Activated CD4-positive, alpha-beta T cell treated with anti-CD3 and anti-CD28 coated beads, Interleukin-2, amount 50 U/mL, for 4 hours (primary cell): ENCODE measurements at places on chromosomes 4 and X.
A peak's percentile ranks its signal among the peaks of the same experiment; 100 is the strongest.

DNA sequence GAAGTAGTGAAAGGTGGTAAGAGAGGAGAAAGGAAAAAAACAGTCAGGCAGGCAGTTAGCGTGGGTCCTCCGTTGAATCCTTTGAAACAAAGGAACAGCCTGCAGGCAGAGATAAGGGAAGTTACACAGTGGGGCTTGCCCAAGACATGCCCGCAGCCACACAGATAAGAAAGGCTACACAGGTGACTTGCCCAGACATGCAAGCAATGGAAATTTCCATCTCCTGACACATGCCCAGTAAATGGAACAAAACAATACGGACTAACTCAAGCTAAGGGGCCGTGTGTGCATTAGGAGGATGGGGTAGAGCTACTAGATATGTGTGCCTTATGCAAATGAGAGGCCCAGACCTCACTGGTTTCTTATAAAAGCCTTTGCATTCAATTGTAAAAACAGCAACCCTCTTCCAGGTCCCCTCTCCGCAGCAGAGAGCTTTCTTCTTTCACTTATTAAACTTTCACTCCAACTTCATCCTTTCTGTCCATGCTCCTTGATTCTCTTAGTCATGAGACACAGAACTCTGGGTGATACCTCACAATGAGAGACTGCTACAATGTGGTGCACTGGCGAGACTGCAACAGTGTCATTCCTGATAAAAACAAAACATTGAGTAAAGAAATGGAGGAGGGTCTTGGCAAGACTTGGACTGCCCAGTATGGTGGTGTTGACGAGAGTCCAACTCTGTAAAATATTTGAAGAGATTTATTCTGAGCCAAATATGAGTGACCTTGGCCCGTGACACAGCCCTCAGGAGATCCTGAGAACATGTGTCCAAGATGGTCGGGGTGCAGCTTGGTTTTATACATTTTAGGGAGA, 997.4 kb upstream of the PRKX start:
- no peak for DNase-seq

DNA sequence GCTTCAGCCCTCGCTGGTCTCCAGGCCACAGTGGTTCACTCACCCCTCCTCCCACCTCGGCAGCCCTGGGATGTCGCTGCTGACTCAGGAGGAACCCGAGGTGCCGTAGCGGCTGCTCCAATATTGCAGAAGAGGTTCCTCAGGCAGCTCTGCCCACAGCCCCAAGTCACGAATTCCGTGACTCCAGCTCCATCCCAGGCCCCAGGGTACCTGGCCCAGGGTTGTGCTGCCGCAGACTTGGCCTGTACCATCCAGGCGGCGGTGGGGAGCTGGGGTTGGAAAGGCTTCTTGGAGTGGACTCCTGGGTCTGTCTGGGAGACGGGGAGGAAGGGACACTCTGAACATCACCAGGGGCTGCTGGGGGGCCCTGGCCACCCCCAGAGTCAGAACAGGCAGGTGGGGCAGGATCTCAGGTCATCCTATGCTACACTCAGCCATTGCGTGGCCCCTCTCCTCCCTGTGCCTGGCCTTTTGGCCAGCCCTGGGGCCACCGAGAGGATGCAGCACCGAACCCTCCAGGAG, 728 bp upstream of the HGFAC start:
- DNase-seq: no peak

DNA sequence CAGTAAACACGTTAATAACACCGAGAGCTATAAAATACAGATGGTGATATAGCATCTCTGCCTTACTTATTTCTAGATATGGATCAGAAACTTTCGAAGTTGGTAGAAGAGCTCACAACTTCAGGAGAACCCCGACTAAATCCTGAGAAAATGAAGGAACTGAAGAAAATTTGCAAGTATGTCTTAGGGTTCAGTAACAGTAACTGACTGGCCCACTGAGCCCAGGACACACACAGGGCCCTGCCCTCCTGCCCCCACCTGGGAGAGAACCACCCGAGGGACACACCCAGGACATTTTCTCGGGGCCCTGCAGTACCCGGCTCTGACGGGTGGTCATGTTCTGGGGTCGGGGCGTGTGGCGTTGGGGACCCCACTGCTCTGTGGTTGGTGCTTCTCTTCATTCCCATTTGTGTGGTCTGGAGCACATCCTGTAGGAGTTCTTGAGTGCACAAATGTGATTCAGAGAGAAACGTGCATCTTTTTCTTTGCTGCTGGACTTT, 1.1 kb downstream of the UVSSA start:
- no peak for DNase-seq

- no peak for DNase-seq
Observed at GRCh38 chr4:112451831-112452230, 64.1 kb downstream of the NEUROG2 start.

- no peak for DNase-seq
Observed at GRCh38 chrX:40855411-40855810, 120.1 kb upstream of the MED14 start.

DNA sequence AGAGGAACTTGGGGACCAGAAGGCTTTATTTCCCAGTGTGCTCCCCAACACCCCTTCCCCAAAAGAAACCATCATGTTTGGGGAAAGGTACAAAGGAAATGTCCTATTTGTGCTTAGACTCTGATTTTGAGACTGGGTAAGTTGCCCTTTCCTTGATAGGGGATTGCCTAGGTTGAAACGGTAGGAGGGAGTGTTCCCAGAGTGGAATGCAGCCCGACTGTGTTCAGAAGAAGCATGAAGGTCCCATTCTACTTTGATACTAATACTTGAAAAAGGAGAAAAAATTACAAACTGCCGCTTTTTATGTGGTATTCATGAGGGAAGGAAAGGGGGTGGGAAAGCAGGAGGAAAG, 32.4 kb upstream of the TMEM131L start:
- no peak for DNase-seq

- no peak for DNase-seq
Observed at GRCh38 chr4:75633846-75634245, 3.5 kb upstream of the CDKL2 start.

DNA sequence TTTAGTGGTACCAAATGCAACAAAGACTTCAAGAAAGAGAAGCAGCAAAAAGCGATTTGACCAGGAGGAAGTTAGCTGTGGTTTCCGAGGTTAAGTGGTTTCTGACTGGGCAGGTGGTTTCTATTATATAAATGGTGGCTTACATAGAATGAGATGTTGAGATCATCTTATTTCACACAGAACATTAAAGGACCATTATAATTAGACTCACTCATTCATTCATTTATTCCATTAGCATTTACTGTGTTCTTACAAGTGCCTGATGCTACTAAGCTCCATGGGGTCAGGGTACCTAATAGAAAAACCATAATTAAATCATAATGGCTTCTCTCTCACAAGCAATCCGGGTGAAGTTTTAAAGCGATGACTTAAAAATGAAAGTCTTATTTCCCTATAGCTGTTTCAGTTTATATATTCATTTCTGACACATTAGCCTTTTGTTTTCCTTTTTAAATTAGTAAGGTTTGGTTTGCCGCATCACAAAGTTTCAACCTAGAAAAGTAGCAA, 10.6 kb downstream of the TSPAN6 start:
- DNase-seq: no peak

- no peak for DNase-seq
Observed at GRCh38 chr4:25146076-25146475, 14.2 kb downstream of the SEPSECS start.

DNA sequence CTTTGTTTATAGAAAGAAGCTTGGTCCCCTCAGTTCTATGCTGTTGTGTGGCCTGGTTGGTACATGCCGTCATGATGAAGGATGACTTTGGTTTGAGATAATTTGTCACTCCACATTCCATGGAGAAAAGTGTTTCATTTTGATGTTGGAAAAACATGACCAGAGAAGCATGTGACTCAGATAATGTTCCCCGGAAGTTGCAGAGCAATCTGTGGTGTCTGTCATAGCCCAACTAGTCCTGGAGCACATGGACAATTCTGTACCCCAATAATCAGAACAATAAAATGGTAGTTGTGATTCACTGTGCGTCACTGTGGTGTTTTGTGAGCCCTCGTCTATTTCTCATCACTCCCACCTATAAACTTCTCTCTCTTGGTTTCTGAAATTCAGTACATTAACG, 85.1 kb downstream of the PDK3 start:
- DNase-seq: no peak

- DNase-seq: no peak
Observed at GRCh38 chr4:83504996-83505395, 20.1 kb upstream of the ABRAXAS1 start.

- no peak for DNase-seq
Observed at GRCh38 chr4:17721496-17722355, 59.7 kb downstream of the FAM184B start.

- DNase-seq: no peak
Observed at GRCh38 chr4:7217474-7218321, 25.4 kb downstream of the SORCS2 start.

DNA sequence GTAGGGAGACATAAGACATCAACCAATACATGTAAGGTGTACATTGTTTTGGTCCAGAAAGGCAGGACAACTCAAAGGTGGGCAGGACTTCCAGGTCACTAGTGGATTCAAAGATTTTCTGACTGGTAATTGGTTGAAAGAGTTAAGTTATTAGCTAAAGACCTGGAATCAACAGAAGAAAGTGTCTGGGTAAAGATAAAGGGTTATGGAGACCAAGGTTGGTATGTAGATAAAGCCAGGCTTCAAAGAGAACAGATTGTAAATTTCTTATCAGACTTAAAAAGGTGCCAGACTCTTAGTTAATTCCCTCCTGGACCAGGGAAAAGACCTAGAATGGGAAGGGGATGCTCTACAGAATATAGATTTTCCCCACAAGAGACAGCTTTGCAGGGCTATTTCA, 28.3 kb upstream of the GAB1 start:
- no peak for DNase-seq

- DNase-seq: no peak
Observed at GRCh38 chrX:3621414-3621813, 92.0 kb downstream of the PRKX start.

- DNase-seq: no peak
Observed at GRCh38 chrX:9207142-9207541, 173.2 kb upstream of the FAM9B start.

DNA sequence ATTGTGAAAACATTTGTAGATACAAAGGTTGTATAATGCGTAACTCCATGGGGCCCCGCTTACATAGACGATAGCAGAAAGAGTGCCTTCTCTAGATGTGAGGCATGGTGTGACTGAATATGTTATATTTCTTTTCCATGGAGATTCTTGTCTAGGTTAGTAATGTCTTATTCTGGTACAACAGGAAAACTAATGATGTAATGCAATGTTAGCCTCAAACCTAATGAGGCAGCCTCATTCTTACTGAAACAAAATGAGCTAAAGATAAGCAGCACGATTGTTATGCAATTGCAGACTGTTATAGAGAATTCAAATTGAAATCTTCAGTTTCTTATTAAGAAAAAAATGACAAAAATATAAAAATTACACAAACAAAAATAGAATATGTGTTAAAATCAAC, 171.1 kb upstream of the ANKRD50 start:
- no peak for DNase-seq

DNA sequence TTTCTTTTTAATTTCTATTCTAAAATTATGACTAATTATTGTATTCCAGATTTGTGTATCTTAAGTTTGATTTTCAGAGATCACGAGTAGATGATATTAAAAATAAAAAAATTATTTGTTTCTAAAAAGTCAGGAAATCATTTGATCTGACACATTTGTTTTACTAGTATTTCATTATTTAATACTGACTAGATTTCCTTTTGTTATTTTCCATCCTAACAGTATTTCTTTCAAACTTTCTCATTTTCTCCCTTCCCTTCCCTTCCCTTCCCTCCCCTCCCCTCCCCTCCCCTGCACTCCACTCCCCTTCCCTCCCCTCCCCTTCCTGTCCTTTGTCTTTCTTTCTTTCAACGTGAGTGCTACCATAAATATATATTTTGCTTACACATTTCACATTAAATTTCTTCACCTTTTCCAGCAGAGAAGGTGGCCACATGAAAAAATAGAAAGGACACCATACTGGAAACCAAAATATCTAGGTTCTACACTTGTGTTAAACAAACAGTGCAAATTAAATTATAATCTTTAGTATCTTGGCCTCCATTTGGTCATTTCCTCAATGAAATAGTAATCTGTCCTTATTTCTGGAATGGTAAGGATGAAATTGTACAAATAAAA, 1412.7 kb upstream of the IGFBP7 start:
- no peak for DNase-seq

DNA sequence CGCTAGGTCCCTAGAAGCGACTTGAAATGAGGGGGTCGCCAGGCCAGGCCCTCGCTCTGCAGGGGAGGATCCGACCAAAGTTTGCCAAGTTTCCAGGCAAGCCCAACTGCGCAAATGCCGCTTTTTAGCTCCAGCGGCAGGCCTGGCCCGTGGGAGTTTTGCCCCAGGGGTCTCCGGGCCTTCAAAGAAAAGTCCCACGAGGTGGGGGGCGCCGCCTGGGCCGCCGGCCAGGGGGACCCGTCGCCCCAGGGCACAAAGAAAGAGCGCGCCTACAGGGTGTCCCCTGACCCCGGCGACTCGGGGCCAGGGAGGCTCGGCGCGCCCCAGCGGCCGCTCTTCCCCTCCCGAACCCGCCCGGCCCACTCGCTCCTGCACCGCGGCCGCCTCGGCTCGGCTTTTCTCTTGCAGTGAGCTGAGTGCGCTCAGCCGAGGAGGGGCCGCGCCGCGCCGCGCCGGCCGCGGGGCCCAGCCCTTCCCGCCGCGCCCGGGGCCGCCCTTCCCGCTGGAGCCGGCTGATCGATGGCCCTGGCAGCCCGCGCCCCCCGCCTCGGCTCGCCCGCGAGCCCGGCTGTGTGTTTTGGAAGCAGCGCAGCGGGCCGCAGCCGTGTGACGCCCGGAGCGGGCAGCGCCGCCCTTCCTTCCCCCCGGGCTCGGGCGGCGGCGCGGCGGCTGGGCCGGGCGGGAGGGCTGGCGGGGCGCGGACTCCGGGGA, 754 bp upstream of the KLF3 start:
- DNase-seq: peak; percentile 47

GRCh38 chr4:5611750-5612149, 96.6 kb downstream of the EVC2 start:
- DNase-seq: no peak

GRCh38 chr4:152257601-152258066, 278.3 kb downstream of the FBXW7 start:
- no peak for DNase-seq

DNA sequence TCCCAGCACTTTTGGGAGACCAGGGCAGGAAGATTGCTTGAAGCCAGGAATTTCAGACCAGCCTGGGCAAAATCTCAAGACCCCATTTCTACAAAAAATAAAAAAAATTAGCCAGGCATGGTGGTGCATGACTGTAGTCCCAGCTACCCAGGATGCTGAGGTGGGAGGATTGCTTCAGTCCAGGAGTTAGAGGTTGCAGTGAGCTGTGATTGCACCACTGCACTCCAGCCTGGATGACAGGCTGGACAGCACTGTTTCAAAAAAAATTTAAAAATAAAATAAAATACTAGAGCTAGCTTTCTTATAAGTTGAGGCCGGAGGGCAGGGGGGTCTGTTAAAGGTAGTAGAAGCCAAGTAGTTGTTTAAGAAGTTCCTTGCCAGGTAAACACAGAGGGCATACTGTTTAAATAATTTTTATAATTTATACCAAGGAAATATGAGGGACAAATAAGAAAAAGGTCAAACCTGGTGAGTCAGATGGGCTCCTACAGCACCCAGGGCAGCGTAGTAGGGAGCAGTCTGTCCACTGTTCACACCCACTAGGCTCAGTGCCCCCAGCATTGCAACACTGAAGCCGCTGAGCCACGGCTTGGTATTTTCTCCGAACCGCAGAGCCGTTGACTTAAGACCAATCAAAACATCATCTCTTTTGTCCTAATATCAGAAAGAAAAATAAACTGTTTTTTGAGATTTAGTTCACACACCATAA, 17.3 kb downstream of the COQ2 start:
- no peak for DNase-seq

- DNase-seq: no peak
Observed at GRCh38 chrX:139234898-139235297, 295.6 kb upstream of the F9 start.

GRCh38 chr4:70768301-70768948, 46.7 kb downstream of the RUFY3 start:
- DNase-seq: no peak
